ENCODE measurements at places on chromosomes 2 and 18. TPM values are rescaled to one million over a fixed set of nuclear protein-coding genes. Genes with fewer than 3 reads are reported as not detected.
A peak's percentile ranks its signal among the peaks of the same experiment; 100 is the strongest.

The NT5C1B gene
- not detected for total RNA-seq

The NAT8 gene
- total RNA-seq, result not detected

The CEBPZOS gene
- 49.1 TPM for total RNA-seq

The REG1B gene
- total RNA-seq, result not detected

The TWIST2 gene
- total RNA-seq, result 0.83 TPM

The LIMS3 gene
- total RNA-seq, result 6.4 TPM

The ANKRD30B gene
- total RNA-seq, result not detected

The CNTNAP5 gene
- not detected for total RNA-seq

The ZNF385B gene
- total RNA-seq, result 6.7 TPM

- no peak for DNase-seq
These were observed 83.7 kb downstream of the EN1 start for GRCh38 chr2:118763797-118764196.

- no peak for DNase-seq
These were observed 437.4 kb upstream of the SALL3 start for GRCh38 chr18:78542204-78542603.

- DNase-seq, result no peak
These were observed 159.0 kb downstream of the BCL11A start for GRCh38 chr2:60394463-60394862.

DNA sequence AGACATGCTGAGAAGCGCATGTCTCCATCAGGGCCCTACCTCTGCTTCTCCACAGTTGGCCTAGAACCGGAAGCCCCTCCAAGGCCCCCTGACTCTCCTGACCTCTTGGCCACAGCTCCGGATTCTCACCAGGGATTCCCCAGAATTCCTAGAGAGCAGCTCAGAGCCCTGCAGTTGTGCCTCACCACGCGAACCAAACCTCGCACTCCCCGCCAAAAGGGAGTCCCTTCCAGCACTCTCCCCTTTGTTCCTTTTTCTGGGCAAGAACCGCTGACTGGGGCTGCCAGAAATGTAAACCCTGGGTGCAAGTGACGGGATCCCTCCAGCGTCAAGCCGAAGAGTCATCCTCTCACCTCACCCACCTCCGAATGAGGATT lies 36.7 kb downstream of the AFF3 start:
- DNase-seq, result no peak

DNA sequence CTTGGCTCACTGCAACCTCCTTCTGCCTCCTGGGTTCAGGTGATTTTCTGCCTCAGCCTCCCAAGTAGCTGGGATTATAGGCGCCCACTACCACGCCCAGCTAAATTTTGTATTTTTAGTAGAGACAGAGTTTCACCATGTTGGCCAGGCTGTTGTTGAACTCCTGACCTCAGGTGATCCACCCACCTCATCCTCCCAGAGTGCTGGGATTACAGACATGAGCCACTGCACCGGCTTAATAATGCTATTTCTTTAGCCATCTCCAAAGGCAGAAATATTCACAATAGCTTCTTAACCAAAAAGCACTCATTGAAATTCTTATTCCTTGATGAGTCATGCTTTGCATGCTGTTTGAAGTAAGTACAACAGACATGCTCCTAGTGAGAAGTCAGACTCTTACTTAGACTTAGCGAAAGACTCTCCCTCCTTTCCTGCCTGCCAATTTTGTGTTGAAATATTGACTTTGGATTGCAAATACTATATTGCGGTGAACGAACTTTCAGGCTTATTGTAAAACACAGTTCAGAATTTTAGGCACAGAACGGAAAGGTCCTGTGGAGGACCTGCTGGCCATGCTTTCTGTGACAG lies 4.4 kb downstream of the ACTR3 start:
- no peak for DNase-seq

- peak; percentile 39 for DNase-seq
These were observed 7.3 kb downstream of the PXDN start for GRCh38 chr2:1736997-1737480.

GRCh38 chr2:10598501-10598900 lies 91.3 kb downstream of the NOL10 start:
- DNase-seq, result no peak

DNA sequence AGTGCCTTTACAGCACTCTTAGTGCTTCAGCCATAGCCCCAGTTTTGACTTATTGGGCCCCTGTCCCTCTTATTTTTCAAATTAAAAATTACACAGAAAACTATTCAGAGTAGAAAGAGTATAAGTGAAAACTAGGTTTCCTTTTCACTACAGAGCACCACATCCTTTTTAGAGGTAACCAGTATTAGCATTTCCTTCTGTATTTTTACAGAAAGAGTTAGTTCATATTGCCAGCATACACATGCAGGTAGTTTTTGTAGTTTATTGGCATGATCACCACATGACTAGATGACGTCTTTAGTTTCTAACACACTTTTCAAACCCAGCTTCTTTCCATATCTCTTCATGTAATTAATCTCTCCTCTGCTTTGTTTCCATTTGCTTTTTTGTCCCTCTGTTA lies 66.4 kb downstream of the UBE2E3 start:
- DNase-seq, result no peak

- no peak for DNase-seq
These were observed 20.3 kb upstream of the ASNSD1 start for GRCh38 chr2:189641002-189641401.

GRCh38 chr18:52054324-52054723 lies 285.7 kb upstream of the DCC start:
- no peak for DNase-seq

DNA sequence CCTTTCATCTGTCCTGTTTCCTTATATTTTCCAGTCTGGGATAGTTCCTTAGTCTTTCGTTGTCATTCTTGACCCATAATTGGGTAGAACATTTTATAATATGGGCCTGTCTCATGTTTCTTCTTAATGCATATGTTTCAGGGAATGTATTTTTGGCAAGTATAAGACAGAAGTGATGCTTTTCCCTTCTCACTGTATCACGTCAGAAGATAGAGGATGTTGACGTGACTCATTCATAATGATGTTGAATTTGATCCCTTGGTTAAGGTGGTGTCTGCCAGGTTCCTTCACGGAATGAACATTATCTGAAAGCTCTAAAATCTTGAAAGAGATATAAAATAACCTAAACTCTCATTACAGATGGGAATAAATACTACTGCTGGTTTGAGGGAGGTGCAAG lies 18.8 kb downstream of the CDH7 start:
- DNase-seq, result no peak

GRCh38 chr18:13499803-13500202 lies 226.6 kb downstream of the FAM210A start:
- DNase-seq, result no peak

DNA sequence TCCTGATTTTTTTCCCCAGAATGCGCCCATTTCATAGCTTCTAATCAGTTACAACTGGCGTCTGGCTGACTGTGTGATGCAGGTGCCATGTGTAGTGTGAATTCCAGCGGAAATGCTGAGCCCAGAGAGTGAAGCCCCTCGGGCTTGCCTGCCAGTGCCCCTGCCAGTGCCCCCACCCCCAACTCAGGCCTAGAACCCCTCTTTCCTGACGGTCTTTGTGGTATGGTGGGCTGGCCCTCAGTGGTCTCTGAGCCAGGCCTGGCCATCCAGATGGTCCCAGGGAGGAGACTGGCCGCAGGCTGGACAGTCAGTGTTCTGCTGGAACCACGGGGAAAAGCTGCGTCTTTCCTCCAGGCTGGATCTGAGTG lies 3.1 kb downstream of the RAMP1 start:
- no peak for DNase-seq

DNA sequence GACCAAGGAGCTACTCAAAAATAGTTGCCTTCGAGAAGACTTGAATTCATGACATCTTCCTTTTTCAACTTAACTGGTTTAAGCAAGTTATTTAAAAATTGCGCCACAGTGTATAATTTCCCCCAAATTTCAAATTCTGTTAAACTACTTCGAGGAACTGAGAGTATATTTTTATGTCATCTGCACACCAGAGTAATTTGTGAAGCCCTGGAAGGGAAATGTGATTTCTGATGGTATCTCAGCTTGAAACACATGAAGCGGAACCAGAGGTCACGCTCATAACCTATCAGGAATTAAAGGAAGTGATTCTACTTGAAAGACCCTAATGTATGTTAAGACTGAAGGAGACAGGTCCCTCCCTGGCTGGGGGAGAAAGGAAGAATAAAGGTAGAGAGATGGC lies 33.9 kb upstream of the DARS1 start:
- no peak for DNase-seq

DNA sequence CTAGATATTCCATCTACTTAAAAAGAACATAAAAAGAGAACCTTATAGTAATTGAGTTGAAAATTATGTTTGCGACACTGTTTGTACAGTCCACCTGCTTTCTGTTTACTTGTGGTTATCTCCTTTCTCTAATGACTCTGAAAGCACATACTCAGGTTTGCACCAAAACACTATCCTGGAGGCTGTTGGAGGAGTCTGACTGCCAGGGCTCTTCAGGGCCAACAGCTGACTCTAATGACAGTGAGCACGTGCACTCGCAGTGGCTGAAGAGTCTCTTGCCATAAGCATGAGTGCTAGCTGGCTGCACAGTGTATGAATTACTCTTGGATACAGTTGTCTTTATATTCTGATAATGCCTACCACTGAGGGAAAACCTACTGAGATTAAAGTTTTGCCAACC lies 16.7 kb upstream of the GLS start:
- no peak for DNase-seq

GRCh38 chr2:85326406-85327159 lies 1.2 kb downstream of the TGOLN2 start:
- DNase-seq, result no peak

DNA sequence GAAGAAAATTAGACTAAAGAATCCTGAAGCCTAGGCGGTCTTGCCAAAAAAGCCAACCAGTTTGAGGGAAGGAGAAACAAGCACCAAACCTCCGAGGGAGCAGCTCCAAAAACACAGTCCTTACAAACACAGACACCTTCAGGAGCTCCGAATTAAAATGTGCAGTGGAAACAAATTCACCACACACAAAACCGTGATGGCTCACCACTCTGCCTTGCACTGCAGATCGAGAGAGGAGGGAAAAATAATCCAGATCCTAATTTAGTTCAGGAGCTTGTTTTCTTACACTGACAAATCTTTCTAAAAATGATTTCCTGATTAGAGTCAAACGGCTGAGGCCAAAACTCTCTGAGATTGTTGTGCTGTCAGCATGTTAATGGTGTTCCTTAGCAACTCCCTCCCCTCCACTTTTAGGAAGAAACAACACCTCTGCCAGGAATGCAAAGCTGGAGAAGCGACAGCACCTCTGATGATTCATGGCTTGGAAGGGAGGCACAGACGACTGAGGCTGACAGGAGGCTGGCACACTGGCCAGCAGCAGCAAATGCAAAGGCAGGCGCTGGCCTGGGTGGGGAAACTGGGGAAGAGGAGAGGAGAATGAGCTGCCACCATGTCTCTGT lies 249.4 kb upstream of the KLHL29 start:
- no peak for DNase-seq

DNA sequence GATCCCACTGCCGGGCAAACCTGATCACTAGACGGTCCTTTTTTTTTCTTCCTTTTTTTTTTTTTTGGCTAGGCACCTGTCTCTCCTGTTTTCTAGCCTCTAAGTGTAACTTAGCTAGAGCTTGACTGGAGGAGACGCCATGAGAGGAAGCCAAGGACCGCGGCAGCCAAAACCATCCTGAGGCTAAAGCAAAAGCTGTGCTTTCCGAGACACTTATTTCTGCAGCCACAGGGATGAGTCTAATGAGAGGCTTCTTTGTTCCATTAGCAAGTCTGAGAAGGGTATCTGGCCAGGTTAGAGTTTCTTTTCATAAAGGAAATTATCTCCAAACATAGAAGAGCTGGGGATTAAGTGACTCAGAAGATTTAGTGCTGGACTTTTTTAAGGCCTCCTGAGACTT lies 7.3 kb upstream of the CXCR4 start:
- no peak for DNase-seq

GRCh38 chr2:236712304-236712703 lies 142.7 kb downstream of the ACKR3 start:
- DNase-seq, result no peak

DNA sequence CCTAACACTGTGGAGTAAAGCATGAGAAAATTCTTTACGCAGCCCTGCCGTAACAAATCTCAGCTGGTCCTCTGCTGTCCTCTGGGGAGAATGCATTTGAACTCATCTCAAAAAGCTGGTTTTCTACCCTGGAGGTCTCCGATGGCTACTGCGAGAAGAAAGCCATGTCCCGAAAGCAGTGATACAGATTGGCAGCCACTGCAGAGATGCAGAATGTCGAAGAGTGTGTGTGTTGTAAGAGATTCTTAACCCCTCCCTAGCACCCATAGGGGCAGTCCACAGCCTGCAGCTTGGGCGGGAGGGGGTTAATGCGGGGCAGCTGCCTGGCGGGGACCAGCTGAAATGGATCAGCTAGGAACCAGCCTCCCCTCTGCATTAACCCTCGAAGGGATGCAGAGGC lies 235.9 kb downstream of the ZNF516 start:
- DNase-seq, result no peak

GRCh38 chr2:219560037-219560892 lies 11.1 kb downstream of the OBSL1 start:
- DNase-seq, result no peak

DNA sequence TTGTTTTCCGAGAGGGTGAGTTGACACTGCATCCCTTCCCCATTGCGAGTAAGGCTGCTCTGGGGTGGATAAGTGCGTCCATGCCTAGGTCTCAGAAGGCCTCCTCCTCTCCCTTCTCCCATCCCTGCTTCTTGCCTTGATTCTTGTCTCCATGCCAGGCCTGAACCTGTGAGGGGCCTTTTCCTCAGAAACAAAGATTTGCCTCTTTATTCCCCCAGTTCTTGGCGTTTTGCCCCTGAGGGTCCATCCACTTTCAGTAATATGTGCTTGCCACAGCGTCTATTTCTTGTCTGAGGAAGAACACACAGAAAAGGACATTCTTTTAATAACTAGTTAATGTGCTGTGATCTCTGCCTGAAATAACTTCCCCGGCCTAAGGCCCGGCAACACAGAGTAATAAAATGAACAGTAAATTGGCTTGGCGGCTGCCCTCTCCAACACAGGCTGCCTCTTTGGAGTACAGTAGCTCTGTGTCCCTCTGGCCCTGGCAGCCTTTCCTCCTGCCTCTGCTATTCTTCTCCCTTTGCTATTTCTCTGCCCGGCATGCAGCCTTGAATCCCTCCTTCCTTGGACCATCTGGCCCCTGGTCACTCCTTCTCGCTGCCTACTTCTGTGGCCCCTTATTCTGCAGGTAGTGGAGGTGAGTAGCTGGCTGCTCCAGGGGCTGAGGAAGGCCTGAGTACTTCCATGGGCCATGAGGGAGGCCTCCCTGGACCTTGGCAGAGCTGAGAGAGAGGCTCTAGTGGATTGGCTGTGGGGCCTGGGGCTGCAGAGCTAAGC lies 4.4 kb downstream of the EHD3 start:
- DNase-seq, result peak; percentile 53

Data from cardiac septum (tissue), 1 donor.